ENCODE measurements at places on chromosomes 5 and 9. TPM values are rescaled to one million over a fixed set of nuclear protein-coding genes. Genes with fewer than 3 reads are reported as not detected.

The SPATA31D4 gene
- total RNA-seq, result not detected

The C5orf52 gene
- total RNA-seq, result not detected

The QRFP gene
- not detected for total RNA-seq

The IZUMO3 gene
- not detected for total RNA-seq

The FST gene
- 0.74 TPM for total RNA-seq

The ZNF483 gene
- 28.8 TPM for total RNA-seq

The SEMA5A gene
- 17.9 TPM for total RNA-seq

The KIF4B gene
- 0.25 TPM for total RNA-seq

The PCDHB12 gene
- total RNA-seq, result 15.0 TPM

The CMYA5 gene
- 0.74 TPM for total RNA-seq

The PHF24 gene
- total RNA-seq, result 25.6 TPM

The PHYHD1 gene
- total RNA-seq, result 1.2 TPM

The ZSWIM6 gene
- total RNA-seq, result 33.2 TPM

The BNIP1 gene
- 10.1 TPM for total RNA-seq

The STC2 gene
- total RNA-seq, result 0.25 TPM

The ZDHHC12 gene
- total RNA-seq, result 1.7 TPM

The MOB3B gene
- total RNA-seq, result 7.6 TPM

The KCNT1 gene
- total RNA-seq, result 3.9 TPM

The LAMC3 gene
- 2.7 TPM for total RNA-seq

The OCLN gene
- total RNA-seq, result 6.9 TPM

The SLC34A3 gene
- not detected for total RNA-seq

The ANGPTL2 gene
- total RNA-seq, result 3.7 TPM

The PCDHGA1 gene
- total RNA-seq, result 3.2 TPM

The BTNL3 gene
- not detected for total RNA-seq

The ENTREP1 gene
- 3.2 TPM for total RNA-seq

The C5 gene
- total RNA-seq, result 5.9 TPM

The SKP2 gene
- total RNA-seq, result 13.5 TPM

The CNOT8 gene
- total RNA-seq, result 92.9 TPM

The TEX10 gene
- total RNA-seq, result 35.2 TPM
